T-helper 17 cell (primary cell): ENCODE measurements at places on chromosomes 6 and 20.

DNA sequence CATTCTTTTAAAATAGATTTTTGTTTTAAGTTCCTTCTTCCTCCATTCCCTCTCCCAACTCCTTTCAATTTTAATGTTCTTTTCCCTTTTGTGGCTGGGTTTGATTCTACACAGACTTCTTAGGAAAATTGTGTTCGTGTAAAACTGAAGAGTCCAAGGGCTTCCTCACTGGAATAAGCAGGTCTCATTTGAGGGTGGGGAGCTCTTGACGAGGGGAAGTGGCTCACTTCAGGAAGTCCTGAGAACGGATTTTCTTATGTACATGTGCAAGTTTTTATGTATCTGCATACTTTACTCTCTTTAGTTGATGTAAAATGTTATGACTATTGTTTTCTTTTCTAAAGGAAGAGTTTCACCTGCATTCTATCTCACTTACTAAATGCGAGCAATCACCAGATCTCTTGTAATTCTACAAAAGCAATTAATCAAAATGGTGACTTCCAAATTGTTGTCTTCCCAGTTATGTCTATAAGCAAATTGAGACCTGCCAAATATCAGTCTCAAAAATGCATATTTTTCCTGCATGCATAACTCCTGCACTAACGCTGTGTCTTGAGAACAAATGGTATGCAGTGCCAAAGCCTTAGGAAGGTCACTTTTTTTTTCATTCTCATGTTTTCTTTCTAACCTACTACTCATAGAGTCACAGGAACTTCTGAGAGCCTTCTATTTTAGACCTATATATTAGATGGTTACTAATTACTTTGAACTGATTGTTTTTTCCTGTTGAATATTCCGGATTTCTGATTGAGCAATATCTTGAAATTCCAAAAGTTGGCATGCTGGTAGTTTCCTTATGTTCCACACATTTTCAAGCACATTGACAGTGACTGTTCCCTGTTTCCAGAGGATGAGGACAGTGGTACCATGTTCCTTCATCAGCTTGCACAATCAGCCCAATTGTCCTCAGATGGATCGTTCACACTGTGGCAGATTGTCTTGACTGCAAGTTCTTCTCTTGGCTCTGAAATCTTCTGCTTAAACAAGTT is 251.9 kb upstream of the PRDM1 start:
- no peak overlapping the region for H3K27ac ChIP-seq
- H3K4me3 ChIP-seq: no peak overlapping the region
- peaks cover 5% of the 10 kb centered on the region for H3K4me1 ChIP-seq
- no peaks in the 10 kb centered on the region for H3K36me3 ChIP-seq
- DNase-seq: no peak

GRCh38 chr6:22021966-22022365 is 274.9 kb downstream of the PRL start:
- H3K27ac ChIP-seq: no peak overlapping the region
- H3K4me1 ChIP-seq: no peaks in the 10 kb centered on the region
- H3K4me3 ChIP-seq: no peak overlapping the region
- no peak for DNase-seq
- peaks cover under 1% of the 10 kb centered on the region for H3K27me3 ChIP-seq

DNA sequence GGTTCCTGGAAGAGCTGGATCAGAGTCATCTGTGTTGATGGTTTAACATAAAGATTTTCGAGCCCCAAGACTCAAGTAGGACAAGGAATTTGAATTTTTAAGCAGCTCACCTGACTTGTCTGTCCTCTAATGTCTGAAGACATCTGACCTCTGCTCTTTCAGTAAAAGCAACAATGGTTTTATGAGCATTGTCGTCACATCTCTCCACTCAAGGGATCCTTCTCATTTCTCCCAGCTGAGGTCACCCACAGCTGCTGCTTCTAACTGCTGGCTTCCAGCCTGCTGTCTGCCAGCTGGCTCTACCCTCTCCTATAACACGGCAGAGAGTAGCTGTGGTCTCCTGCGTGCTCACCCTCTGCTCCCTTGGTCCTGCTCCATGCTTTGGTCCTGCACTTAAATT is 24.7 kb upstream of the HDAC2 start:
- peaks cover 8% of the 10 kb centered on the region for H3K27me3 ChIP-seq
- no peaks in the 10 kb centered on the region for H3K36me3 ChIP-seq
- DNase-seq: no peak

- no peak for DNase-seq
- no peaks in the 10 kb centered on the region for H3K4me1 ChIP-seq
- H3K27me3 ChIP-seq: peaks cover 5% of the 10 kb centered on the region
- H3K27ac ChIP-seq: no peak overlapping the region
These were observed 127.3 kb upstream of the DTNBP1 start for GRCh38 chr6:15790116-15790515.
